ENCODE measurements at places on chromosomes 4 and X.

GRCh38 chrX:70969635-70970481 lies 39.0 kb upstream of the SLC7A3 start:
- no peak for DNase-seq

GRCh38 chr4:186689476-186689875 lies 34.2 kb downstream of the FAT1 start:
- no peak for DNase-seq

- no peak for DNase-seq
Observed at GRCh38 chrX:97326456-97326855, 442.7 kb downstream of the RPA4 start.

DNA sequence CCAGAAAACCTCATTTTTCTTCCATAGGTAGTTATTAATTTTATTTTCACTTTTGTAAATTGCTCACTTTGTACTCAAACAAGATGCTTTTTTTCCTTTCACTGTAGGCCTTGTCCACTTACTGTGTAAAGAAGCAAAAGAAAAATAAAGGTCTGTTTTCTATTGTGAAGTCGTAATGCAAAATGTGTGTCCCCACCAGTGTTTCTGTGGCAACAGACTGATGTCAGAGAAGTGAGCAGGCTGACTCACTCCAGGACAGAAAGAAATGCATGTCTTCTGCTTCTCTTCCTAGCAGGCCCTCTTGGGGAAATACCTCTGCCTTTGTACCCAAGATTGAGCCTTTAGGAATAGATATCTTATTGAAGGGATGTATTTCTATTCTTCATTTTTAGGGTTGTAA lies 30.3 kb downstream of the INPP4B start:
- no peak for DNase-seq

DNA sequence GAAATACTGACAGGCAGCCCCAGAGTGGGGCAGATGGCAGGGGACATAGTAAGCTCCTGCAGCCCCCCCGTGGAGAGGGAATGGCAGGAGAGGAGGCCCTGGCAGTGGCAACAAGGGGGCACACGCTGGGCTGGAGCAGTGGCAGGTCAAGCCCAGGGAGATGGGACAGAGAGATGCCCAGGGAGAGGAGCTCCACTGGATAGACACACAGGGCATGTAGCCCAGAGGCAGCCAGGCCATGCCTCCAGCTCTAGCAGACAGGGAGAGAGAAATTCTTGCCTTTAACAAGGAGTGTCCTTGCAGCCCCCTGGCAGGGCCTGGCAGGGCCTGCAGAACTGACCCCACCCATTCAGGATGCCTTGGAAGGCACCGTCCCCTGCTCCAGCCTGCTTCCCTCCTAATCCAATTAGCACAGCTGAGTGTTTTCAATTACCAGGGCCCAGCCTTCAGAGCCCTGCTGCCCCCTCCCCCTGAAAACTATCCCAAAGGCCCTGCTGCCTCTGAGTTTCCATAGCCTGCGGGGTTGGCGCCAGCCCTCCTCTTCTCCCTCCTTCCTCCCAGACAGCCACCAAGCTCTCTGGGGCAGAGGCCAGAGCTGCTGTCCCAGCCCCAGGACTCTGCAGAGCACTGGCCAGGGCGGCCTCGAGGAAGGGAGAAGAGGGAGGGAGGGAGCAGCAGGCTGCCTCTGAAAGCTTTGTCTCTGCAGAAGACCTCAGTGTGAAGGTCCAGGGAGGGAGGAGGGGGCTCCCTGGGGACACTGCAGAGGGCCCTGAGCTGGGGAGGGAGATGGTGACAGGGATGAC lies 12.5 kb downstream of the L1CAM start:
- no peak for DNase-seq

GRCh38 chrX:15929194-15929593 lies 74.6 kb upstream of the AP1S2 start:
- DNase-seq: no peak

DNA sequence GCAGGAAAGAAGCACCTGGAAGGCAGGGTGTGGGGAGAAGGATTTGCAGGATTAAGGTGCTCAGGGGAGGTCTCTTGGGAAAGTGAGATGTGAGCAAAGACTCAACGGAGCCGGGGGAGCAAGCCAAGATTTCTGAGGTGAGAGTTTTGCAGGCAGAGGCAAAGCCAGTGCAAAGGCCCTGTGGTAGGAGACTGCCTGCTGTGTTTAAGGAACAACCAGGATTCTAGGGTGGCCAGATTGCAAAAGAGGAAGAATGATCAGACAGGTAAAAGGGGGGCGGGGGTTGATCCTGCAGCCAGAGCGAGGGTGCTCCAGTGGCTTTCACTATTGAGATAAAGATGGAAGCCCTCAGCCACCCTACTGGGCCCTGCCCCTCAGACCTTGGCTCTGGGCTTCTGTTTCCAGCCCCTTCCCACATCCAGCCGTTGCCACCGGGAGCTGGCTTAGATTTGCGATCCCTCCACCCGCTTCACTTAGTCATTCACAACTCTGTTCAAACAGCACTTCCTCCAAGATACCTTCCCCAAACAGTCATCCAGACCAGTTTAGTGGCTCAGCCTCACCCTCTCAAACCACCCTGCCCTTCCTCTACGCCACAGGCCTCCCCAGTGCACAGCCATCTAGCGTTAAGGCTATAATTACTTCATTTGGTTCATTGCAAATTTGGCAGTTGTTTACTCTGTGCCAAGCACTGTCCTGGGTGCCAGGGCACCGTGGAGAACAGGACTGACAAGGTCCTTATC lies 23.3 kb upstream of the BCOR start:
- DNase-seq: no peak

- no peak for DNase-seq
Observed at GRCh38 chrX:48919360-48919841, 577 bp upstream of the PIM2 start.

DNA sequence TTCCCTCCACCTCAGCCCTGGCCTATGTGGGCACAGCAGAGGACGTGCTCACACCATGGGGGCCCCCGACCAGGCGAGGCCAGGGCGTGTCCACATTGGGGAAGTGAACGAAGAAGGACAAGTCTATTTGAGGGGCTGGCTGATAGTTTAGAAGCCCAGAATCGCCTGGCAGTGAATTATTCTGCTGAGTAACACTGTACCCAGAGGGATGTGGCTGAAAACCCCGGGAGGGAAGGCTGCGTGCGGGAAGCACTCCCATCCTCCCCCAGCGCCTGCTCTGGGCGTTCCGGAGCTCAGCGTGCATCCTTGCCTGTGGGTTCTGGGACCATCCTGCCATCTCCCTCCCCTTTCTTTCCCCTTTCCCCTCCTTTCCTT lies 66.6 kb downstream of the TRMT44 start:
- no peak for DNase-seq

DNA sequence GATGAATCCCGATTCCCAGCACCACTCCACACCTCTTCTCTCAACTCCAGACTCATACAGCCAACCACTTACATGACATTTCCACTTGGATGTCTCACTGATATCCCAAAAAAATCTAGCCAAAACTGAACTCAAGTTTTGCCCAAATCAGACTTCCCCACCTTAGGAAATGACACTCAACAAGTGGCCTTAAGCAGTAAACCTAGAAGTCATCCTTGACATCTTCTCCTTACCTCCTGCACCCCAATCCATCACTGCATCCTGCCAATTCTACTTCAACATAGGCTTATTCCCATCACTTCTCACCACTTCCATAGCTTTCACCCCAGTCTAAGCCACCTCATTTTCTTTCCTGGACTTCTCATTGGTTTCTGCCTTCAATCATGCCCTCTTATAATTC lies 39.1 kb downstream of the PRPS1 start:
- DNase-seq: no peak

DNA sequence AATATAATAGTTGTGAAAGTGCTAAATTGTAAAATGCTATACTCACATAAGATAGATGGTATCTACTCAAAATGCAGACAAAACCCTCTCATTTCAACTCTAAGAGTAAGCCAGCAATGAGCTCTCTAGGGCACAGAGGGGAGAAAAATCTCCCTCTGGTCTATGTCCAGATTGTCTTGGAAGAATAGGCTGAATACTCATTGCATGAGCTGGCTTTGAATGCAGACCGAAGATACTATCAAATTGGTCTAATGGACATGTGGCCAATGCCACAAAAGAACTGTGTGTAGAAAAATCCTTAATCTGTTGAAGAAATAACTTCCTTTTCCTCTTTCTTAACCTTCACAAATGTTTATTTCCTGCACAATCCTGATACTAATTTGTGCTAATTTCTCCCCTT lies 3.5 kb downstream of the ZXDA start:
- DNase-seq: no peak

DNA sequence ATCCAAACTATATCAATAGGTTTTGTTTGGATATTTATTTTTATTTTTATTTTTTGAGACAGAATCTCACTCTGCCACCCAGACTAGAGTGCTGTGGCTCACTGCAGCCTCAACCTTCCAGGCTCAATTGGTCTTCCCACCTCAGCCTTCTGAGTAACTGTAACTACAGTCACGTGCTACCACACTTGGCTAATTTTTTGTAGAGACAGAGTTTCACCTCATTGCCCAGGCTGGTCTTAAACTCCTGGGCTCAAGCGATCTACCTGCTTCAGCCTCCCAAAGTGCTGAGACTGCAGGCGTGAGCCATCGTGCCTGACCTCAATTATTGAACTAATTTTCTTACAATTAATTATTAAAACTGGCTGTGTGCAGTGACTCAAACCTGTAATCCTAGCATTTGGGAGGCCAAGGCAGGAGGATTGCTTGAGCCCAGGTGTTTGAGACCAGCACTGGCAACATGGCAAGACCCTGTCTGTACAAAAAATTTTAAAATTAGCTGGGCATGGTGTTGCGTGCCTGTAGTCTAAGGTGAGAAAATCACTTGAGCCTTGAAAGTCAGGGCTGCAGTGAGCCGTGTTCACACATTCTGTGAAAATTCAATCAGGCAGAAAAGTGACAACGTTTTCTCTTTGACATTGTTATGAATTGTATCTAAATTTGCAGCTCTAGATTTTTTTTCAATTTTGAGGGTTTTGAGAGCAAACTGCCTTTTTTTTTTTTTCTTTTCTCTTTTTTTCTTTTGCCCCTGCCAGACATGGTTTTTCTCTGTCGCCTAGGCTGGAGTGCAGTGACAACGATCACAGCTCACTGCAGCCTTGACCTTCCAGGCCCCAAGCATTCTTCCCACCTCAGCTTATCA lies 66.0 kb downstream of the UBE2K start:
- DNase-seq: no peak

GRCh38 chr4:129998436-129999150 lies 902.6 kb downstream of the C4orf33 start:
- no peak for DNase-seq

GRCh38 chrX:85964744-85965143 lies 82.6 kb downstream of the CHM start:
- DNase-seq: no peak

- no peak for DNase-seq
Observed at GRCh38 chr4:151865744-151866591, 105.2 kb upstream of the GATB start.

DNA sequence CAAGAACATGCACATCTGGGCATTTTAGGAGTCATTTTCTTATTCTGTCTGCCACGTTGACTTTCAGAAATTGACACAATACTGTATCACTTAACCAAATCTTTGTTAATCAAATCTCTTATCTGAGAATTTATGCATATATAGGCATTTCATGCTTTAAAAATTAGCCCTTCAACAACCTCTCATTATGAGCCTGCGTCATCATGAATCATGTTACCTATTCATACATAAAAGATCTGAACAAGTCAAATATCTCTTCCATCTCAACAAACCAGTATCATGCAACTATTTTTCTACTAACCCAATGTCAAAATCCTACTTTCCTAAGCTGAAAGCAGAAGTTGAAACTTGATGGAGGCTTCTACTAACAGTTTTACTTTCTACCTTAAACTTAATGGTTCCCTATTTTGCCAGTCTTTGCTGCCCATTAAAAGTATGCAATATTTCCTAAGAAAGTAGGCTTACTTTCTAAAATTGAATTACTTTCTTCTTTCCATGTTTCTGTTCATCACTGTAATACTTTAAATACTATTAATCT lies 1.8 kb downstream of the ADAM29 start:
- no peak for DNase-seq

DNA sequence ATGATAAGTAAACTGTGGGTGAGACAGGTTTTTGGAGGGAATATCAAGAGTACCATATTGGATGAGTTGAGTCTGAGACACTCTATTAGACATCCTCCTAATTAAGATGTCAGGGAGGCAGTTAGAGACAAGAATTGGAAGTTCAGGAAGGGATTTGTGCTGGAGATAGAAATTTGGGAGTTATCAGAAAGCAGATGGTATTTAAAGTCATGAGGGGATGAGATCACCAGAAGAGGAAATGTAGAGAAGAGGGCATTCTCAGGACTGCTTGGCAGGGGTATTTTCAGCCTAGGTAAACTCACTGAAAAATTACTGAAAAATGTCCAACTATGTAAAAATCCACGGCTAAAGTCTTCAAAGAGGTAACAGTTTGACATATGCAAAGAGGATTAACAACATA lies 161.6 kb upstream of the PGRMC2 start:
- DNase-seq: no peak

GRCh38 chrX:100645106-100645505 lies 1.1 kb downstream of the SRPX2 start:
- DNase-seq: no peak

- DNase-seq: no peak
Observed at GRCh38 chrX:41442824-41443550, 4.2 kb upstream of the NYX start.

DNA sequence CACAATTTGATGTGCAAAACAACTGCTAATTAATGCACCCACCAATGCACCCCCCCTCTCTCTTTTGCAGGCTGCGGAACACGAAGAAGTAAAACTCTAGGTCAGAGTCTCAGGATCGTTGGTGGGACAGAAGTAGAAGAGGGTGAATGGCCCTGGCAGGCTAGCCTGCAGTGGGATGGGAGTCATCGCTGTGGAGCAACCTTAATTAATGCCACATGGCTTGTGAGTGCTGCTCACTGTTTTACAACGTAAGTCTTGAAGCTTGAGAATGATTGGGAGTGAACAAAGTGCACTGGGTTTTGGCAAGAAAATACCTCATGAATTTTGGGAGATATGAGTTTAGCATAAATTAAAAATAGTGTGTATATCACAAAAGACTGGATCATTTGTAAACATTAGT lies 28.9 kb downstream of the TMPRSS11E start:
- no peak for DNase-seq

DNA sequence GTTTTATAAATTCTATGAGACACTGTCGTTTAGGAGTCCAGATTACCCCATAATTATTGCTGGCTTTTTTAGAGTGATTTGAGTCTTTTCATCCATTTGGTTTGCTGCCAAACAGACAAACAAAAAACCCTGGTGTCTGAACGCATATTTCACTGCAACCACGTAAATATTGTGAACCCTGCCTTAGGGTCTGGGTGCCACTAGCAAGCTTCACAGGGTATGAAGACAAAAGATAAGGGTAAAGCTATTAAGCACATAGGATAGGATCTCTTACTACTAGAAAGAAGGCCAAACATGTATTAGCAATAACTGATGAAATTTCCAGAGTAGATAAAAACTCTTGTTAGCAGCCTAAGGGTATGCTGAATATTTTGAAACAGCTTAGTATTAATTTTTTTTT lies 143.3 kb downstream of the BANK1 start:
- DNase-seq: no peak

DNA sequence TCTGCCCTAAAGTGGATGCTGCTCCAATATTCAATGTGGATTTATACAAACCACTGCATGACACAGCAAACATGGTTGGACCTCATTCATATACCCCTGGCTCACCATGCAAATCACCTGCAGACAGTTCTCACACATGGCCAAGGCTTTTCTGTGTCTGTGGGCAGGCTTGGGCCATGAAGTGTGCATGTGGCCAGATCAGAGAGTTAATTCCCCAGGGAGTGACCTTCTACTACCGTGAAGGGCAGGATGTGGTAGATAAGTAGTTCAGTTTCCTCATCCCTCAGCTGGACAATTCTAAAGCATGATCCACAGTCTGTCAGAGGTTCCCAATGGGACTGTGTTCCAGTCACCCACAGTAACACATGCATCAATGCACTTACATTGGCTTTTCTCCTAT lies 24.6 kb upstream of the BCLAF3 start:
- no peak for DNase-seq

All from heart right ventricle (tissue), 16 donors.